ENCODE measurements at places on chromosomes 4 and X.

DNA sequence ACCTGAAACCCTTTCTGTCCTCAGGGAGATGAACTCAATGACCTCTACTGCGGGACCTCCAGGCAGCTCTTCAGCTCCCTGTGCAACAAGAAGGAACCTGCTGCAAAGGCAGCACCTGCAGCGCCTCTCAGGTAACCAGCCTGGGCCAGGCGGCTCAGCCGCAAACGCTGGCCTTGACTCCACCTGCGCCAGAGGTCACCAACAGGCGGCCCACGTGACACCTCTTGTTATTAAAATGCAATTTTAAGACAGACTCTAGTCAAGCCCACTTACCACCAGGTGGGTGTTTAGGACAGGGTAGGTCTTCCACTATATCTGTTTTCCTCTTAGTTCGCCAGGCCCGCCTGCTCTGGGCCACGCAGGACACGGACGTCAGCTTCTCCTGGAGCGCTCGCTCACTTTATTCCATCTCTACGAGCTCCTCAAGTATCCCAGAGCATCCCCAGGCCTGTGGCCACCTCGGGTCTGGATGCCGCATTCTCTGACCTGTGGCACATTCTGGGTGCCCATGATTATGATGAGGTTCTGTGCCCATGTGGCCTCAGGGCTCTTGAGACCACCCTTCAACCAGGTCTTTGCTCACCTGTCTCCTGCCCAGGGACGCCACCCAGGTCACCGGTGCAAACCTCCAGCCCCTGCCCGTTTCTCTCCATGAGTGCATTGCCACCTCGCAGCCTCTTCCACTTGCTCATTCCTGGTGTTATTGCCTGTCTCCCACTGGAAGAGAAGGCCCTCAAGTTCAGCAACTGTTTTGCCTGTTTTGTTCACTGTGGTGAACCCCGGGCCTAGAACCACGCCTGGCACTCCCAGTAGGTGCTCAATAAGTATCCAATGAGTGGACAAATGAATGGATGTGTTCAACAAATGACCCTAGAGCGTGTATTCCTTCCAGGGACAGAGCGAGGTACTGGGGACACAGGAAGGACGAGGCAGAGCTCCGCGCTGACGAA lies 32.8 kb upstream of the JAKMIP1 start:
- no peak for DNase-seq

DNA sequence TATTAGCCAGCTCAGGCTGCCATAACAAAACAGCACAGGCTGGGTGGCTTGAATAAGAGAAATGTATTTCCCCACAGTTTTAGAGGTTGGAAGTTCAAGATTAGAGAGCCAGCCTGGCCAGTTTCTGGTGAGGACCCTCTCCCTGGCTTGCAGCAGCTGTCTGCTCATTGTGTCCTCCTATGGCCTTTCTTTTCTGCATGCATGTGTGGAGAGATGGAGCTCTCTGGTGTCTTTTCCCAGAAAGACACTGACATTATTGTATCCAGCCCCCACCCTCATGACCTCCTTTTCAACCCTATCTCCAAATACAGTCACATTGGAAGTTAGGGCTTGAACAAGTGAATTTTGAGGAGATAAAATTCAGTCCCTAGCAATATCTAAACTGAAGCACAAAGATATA lies 263.8 kb upstream of the PABPC4L start:
- no peak for DNase-seq

DNA sequence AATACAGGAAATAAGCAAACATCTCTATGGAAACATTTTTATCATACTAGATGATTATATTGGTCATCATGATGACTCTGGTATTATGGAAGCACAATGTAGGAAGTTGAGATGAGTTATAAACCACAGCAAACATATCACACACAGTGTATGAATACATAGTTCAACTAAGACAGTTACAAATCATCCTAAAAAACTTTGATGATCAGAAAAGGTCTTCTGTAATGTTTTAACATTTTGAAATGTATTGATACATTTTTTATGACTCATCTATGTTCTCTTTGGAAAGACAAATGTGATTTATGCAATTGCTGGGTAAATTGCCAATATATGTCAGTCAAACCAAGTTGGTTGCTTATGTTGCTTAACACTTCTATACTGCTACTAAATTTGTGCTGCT lies 4.8 kb downstream of the CXCL3 start:
- no peak for DNase-seq

DNA sequence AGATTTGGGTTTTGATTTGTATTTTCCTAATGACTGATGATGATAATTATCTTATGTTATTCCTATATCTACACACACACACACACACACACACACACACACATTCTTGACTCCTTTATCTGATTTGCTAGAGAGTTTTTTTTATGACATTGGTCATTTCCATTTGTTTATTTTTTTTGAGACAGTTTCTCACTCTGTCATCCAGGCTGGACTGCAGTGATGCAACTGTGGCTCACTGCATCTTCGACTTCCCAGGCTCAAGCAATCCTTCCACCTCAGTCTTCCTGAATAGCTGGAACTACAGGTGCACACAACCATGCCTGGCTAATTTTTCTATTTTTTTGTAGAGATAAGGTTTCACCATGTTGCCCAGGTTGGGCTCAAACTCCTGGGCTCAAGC lies 6.7 kb downstream of the ZNF81 start:
- no peak for DNase-seq

- DNase-seq = no peak
These were observed 62.0 kb downstream of the ATP8A1 start for GRCh38 chr4:42594888-42595287.

- DNase-seq = no peak
These were observed at the start of gene HTATSF1 for GRCh38 chrX:136497556-136498052. HTATSF1 (plus strand) TSS chrX:136497592; CDS start chrX:136497685, 93 bp downstream.

DNA sequence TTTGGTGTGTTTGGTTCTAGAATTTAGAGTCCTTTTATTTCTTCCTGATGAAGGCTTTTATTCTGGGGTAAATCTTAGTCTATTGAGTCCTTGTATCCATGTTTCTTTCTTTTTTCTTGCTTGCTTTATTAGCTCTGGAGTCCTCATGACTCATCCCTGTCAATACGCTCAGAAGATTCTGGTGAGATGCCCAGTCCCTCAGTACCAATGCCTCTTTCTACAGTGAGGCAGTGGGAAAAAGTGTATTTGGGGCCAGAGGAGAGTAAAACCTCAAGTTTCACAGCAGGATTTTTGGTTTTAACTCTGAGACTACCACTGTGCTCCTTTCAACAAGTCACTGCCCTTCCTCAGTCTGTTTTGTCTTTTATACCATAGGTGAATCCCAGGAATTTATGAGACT lies 368.0 kb downstream of the GBA3 start:
- DNase-seq = no peak

- DNase-seq = no peak
These were observed 182.8 kb upstream of the GRID2 start for GRCh38 chr4:92120810-92121498.

- no peak for DNase-seq
These were observed 60.4 kb downstream of the NRK start for GRCh38 chrX:105882581-105883275.

- DNase-seq = no peak
These were observed 57.7 kb upstream of the ATXN3L start for GRCh38 chrX:13377550-13377934.

DNA sequence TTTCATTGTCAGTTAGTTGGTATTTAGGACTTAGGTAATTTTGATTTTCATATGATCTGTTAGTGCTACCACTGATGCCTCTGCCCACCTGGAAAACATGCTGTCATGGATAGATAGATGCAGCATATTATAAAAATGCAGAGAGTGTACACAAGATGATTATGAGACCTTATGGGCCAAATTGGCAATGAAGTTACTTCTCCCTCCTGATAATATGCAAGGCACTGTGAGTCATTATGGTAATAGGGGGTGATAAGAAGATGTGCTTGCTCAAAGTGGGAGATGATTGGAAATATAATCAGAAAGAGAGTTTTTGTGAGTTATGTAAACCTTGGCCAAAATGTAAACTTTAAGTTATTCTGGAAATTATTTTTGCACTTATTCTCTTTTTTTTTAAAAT lies 56.6 kb upstream of the RHOH start:
- DNase-seq = no peak

GRCh38 chr4:144547678-144548298 lies 98.2 kb upstream of the HHIP start:
- no peak for DNase-seq

DNA sequence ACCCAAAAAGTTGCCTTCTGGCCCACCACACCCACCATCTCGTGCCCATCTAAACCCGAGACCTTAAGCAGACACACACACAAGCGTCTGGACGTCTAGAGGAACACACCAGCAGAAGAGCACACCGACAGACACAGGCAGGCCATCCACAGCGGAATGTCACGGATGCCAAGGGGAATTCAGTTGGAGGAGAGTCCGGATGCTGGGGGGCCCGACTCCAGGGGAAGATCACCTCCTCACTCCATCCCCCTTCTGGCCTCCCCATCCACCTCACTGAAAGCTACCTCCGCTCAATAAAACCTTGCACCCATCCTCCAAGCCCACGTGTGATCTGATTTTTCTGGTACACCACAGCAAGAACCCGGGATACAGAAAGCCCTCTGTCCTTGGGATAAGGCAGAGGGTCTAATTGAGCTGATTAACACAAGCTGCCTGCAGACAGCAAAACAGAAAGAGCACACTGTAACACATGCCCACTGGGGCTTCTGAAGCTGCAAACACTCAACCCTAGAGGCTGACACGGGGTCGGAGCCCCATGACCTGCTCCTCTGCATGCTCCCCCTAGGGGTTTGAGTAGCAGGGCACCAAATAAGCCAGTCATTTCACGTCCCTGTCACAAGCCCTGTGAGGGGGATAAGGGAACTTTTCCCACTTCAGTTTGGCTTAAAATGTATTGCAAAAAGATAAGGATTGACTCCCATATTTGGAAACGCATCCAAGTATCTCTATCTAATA lies 339.6 kb upstream of the PCDH10 start:
- no peak for DNase-seq

DNA sequence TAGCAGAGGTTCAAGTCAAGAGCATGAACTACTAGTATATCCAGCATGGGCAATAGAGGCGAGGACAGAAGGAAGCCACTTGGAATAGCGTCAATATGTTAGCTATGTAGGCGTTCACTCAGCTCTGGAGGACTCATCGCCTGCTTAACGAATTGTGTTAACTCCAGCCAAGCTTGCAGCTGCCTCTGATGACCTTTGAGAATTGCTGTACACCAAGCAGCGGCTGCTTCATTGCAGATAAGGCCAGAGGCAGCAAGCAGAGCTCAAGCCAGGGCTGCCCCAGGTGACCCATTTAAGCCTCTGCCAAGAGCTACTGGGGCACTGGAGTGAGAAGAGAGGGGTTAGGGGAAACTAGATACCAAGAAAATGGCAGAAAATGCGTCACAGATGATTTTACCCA lies 160.2 kb upstream of the IGFBP7 start:
- no peak for DNase-seq

DNA sequence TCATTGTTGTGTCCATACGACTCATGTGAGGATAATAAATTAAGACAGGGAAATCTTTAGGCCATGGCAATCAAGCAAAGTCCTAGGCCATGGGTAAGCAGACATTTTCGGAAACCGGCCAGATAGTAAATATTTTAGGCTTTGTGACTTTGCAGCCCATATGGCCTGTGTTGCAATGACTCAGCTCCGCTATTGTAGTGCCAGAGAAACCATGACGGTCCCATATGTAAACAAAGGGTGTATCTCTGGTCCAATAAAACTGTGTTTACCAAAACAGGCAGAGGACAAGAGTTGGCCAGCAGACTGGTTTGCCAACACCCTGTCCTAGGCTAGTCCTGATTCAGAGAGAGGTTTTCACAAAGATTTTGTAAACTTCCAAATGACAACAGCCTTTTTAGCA lies 5.0 kb downstream of the FAM114A1 start:
- DNase-seq = no peak

DNA sequence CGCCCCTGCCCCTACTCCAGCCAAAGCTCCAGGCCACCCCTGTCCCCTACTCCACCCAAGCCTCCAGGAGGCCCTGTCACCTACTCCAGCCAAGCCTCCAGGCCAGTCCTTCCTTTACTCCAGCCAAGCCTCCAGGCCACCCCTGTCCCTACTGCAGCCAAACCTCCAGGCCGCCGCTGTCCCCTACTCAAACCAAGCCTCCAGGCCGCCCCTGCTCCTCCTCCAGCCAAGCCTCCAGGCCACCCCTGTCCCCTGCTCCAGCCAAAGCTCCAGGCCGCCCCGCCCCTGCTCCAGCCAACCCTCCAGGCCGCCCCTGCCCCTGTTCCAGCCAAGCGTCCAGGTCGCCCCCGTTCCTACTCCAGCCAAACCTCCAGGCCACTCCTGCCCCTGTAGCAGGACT lies 5.1 kb upstream of the ASMT start:
- no peak for DNase-seq

DNA sequence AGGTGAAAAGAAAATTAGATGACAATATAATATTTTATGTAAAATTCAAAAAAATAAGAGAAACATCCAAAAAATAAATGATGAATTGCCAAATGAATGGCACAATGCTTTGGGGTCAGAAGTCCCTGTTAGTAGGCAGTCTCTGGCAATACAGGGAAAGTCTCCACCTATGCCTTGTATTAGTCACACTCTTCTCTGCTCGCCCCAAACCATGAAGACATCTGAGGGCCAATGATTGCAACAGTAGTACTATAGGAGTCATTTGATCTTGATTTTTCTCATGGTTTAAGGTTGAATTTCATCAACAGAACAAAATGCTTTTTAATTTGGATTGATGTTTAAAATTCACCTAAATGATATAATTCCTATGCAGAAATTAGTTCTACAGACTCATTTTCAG lies 3.9 kb upstream of the PRSS12 start:
- no peak for DNase-seq

- DNase-seq = no peak
These were observed 260.8 kb upstream of the TENM3 start for GRCh38 chr4:181982437-181982836.

DNA sequence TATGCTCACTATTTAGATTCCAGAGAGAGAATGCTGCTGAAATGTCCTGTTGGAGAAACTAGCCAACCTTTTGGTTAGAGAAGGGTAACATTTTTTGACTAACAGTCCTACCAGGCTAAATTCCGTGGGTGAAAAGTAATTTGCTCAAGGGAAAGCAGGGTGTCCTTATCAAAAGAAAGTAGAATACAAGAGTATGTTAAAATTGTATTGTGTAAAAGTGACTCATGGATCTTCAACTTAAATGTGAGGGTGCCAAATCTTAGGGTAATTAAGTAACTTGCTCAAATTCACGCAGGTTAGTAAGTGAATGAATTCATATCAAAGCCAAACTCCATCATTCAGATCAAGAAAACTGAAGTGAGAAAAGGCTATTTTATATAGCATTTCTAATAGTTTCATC lies 81.7 kb downstream of the PCDH7 start:
- no peak for DNase-seq

DNA sequence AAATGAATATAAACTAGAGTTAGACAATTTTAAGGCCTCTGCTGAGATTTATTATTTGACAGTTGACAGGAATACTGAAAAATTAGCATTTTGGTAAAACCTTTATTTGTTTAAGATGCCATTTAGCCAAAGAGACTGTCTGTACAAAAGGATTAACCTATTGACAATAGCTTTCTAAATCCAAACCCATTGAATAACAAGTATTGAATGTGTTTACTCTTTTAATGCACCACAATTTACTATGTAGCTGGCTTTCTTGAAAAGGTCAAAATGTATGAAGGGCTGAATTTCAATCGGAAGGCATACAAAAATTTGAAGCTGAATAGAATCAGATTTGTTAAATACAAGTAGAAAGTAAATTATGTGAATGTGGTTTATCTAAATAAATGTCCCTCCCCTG lies 374.5 kb downstream of the TEX13C start:
- DNase-seq = no peak

- peak; percentile 29 for DNase-seq
These were observed 31.1 kb downstream of the F11 start for GRCh38 chr4:186297013-186297645.

All from kidney epithelial cell (primary cell).